ENCODE measurements at places on chromosomes 2 and 18. TPM values are rescaled to one million over a fixed set of nuclear protein-coding genes. Genes with fewer than 3 reads are reported as not detected.
A peak's percentile ranks its signal among the peaks of the same experiment; 100 is the strongest.

DNA sequence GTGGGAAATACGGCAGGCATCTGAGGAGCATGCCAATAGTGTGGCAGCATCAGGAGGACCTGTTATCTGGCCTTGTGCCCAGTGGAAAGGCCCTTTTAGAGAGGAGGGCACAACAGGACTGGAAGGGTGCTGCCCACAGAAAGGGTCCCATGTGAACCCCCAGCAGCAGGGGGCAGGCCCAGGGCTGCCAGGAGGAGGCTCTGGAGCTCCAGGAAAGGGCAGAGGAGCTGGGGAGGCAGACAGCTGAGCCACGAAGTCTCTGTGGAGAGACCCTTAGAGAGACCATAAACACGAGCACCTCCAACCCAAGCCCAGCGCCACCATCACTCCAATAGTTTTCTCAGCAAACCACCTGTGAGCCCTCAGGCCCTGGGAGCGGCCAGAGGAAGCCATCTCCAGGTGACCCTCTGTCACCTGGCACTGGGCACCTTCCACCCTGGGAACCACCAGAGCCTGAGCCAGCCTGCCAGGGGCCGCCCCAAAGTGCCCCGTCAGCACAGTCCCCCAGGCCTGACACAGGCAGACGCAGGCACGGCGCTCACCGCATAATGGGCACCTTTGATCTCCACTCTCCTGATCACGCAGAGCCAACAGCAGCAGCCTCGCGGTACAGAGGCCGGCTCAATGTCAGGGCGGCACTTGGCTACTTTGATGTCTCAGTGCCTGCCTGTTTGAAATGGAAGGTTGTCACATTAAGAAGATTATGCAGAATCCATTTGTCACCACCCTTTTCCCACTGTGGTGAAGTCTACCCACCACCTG lies 162.5 kb upstream of the RAB6C start:
- DNase-seq: no peak

GRCh38 chr2:19351899-19352697 lies 6.3 kb downstream of the OSR1 start:
- no peak for DNase-seq

The ITGB6 gene
- 55.3 TPM for polyA plus RNA-seq

- DNase-seq: no peak
Measured at GRCh38 chr18:13532406-13533075, 193.8 kb downstream of the FAM210A start.

The PLGLB1 gene
- polyA plus RNA-seq: 6.3 TPM

DNA sequence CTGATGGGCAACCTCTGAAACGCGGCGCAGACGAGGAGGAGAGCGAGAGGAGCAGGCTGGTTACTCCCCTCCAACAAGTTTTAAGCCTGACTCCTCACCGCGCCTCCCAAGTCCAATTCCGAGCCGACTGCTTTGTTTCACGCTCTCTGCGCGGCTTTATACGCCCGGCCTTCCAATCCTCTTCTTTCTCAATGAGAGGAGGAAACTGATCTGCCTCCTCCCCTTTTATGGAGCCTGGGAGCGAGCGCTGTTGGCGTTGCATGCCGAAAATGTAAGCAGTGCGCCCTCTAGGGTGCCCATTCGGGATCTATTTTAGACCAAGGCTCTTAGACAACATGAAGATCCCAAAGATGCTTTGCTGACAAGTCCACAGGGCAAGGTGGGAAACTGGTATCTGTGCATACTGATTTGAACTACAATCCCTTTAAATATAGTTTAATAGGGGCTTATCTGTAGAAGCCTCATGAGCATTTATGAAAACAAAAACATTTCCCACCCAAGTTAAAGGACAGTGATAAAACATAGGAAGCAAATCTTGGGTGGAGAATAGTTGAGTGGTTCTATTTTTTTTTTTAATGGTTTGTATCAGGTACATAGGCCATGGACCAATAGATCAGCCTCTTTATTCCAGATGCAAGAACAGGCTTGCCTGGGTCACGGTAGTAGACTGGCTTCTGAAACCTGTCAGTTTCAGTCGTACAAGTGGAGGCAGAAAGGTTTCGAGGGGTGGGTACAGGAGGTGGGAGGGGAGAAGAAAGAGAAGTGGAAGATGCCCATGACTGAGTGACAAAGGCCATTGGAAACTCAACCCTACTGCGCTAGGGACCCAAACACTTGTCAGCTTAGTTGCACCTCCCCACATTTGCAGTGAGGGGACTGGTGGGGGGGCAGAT lies at the start of gene RND3:
TSS of gene RND3 (minus strand) at position 131 of the 893 bp plus-strand sequence. CDS start 250 bp downstream, outside the sequence.
- peak; percentile 99 for DNase-seq

DNA sequence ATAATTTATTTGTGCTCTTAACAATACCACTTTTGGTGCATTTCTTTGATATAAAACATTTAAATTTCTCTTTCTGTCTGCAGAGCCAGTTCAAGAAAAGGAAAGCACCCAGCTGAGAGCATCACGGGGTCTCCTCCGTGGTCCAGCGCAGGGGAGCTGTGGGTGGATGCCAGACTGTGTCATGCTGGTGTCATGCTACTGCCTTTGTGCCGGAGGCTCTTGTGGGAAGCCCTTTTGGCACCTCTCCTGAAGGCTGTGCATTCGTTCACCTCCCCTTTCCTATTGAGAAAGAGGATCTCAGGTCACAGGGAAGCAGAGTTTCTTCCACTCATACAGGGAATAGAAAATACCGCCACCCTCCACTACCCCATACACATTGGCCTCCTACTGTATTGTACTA lies 450.4 kb downstream of the GALR1 start:
- no peak for DNase-seq

The LRRTM4 gene
- polyA plus RNA-seq: 0.33 TPM

DNA sequence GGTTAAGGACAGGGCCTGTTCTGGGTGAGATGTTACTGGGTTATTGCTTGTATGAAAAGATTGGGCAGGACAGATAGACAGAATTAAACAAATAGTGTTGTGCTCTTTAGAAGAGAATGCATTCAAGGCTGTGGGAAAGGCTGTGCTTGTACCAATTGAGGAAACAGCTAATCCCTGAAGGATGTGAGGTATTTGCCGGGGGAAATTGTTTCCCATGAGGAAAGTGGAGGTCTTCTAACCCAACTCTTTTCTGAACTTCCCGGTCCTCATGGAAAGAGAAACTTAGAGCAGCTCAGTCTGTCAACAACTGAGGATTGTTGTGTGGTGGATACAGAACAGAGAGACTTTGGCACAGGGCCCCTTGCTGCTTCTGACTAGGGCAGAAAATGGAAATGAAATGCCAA lies 9.5 kb downstream of the SLC1A4 start:
- DNase-seq: no peak

GRCh38 chr2:41142478-41142877 lies 690.6 kb upstream of the SLC8A1 start:
- DNase-seq: no peak

DNA sequence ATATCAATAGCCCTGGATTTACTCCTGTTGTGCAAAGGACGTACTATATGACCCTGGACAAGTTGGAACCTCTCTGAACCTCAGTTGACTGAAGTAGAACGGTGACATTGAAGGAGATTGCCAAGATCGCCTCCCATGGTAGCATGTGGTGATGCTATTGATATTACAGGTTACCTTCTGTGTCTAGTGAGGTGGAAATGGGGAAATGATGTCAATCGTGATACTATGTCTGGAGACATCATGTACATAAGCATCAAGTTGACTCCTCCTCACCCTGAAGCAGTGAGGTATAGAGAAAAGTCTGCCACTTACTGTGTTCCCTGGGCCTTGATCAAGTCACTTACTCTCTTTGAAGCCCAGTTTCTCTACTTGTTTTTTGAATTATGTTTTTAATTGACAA lies 93.9 kb downstream of the KLF7 start:
- DNase-seq: no peak

The SLC16A14 gene
- 4.3 TPM for polyA plus RNA-seq

GRCh38 chr2:7226501-7226900 lies 309.3 kb downstream of the RNF144A start:
- no peak for DNase-seq

GRCh38 chr2:109206569-109207146 lies 77.7 kb downstream of the SH3RF3 start:
- no peak for DNase-seq

DNA sequence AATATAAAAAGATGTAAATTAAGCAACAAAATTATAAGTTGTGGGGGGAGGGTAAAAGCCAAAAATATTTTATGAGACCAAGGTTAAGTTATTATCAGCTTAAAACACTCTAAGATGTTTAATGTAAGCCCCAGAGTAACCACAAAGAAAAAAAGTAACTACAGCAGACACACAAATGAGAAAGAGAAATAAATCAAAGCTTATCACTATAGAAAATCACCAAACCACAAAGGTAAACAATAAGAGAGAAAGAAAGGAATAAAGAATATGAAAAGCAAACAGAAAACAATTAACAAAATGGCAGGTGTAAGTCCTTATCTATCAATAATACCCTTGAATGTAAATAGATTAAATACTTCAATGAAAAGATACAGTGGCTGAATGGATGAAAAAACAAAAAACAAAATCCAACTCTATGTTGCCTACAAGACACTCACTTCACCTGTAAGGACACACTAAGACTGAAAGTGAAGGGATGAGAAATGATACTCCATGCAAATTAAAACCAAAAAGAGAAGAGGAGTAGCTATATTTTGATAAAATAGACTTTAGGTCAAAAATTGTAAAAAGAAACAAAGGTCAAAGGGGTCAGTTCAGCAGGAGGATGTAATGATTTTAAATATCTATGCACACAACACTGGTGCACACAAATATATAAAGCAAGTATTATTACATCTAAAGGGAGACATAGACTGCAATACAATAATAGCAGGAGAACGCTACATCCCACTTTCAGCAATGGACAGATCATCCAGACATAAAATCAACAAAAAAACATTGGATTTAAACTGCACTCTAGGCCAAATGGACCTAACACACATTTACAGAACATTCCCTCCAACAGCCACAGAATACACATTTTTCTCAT lies 80.7 kb downstream of the PTPN2 start:
- no peak for DNase-seq

Measured in muscle of arm (tissue), 14 donors.